ENCODE measurements at places on chromosomes 6 and 20. TPM values are rescaled to one million over a fixed set of nuclear protein-coding genes. Genes with fewer than 3 reads are reported as not detected.
A peak's percentile ranks its signal among the peaks of the same experiment; 100 is the strongest.

DNA sequence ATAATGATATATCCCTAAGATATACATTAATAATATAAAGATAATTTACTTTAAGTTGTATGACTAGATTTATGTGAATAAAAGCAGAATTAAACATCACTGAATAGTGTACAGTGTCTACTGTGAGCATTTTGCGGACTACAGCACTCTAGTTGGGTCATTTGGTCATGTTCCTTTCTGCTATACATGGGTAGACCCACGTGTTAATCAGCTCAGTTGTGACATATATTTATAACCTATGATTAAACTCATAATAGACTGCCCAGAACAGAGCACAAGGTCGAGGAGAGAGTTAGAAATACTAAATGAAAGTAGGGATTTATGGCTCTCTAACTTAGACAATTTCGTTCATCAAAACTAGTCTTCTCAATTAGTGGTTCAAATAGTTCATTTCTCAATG is 852.7 kb downstream of the EPHA7 start:
- DNase-seq: no peak

DNA sequence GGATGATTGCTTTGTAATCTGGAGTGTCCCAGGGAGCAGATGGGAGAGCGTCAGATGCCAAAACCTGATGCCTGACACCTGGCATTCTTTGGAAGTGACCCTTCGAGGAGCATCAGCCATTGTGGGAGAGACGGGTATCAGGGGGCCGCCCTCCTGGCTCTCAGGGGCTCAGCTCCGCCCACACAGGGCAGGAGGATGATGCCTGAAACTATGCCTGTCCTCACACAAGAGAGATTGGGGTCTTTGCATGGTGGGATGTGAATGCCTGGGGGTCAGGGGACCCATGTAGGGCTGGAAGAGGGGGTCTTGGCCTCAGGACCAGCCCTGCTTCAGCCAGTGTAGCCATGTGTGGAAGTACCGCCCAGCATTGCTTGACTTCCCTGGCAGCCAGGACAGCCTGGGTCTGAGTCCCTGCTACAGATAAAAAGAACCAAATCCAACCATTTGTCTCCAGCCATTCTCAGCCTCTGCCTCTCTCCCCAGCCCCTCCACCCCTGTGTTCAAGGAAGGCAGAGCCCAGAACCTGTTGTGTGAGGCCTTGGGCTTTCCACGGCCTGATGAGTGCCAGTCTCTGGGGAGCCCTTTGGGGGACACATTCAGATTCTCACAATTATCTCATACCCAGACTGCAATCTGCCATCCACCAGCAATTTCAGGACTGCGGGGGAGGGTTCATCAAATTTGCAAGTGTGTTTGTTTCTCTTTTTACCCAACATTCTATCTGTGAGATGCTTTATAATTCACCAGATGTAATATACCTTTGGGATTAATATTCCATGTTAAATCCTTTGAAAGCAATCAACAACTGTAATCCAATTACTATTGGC is 371.2 kb downstream of the PREX1 start:
- DNase-seq: no peak

DNA sequence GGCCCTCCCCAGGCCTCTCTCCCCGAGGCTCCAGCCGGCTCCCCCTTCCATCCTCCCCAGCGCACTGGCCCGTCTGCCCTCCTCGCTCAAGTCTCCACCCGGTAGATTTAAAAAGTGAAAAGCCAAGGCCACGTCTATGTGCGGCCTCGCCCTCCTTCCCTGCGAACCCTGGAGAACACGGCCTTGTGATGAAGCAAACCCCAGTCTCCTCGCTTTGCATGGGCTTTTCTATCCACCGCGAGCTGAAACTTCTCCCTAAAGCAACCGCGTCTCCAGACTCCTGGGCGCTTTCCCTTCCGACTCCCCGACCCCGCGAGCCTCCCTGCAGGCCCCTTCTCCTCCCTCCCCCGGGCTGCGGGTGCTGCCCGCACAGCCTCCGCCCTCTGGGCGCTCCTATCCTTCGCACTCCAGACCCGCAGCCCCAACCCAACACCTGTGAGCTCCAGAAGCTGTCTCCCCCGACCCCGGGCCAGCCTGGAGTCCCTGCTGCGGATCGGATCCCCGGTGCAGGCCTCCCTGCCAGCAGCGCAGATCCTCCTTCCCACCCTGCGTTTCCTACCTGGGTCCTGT is 265.2 kb upstream of the QKI start:
- no peak for DNase-seq

DNA sequence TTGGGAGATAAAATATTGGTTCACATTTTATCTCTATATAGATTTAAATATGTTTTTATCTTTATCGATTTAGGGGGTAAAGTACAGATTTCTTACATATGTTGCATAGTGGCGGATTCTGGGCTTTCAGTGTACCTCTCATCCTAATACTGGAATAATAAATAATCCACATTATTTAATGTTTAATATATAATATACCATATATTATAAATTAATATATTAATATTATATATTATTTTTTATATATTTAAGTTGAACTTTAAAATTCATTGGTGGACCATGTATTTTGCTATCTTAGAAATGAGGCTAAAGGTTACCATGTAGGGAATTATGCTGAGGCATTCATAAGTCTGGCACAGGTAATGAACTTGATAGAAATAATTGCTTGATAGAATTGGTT is 89.6 kb upstream of the POPDC3 start:
- no peak for DNase-seq

GRCh38 chr6:70110126-70111022 is 192.5 kb downstream of the COL9A1 start:
- DNase-seq: no peak

- no peak for DNase-seq
Observed at GRCh38 chr6:162187168-162187935, 540.2 kb downstream of the PRKN start.

DNA sequence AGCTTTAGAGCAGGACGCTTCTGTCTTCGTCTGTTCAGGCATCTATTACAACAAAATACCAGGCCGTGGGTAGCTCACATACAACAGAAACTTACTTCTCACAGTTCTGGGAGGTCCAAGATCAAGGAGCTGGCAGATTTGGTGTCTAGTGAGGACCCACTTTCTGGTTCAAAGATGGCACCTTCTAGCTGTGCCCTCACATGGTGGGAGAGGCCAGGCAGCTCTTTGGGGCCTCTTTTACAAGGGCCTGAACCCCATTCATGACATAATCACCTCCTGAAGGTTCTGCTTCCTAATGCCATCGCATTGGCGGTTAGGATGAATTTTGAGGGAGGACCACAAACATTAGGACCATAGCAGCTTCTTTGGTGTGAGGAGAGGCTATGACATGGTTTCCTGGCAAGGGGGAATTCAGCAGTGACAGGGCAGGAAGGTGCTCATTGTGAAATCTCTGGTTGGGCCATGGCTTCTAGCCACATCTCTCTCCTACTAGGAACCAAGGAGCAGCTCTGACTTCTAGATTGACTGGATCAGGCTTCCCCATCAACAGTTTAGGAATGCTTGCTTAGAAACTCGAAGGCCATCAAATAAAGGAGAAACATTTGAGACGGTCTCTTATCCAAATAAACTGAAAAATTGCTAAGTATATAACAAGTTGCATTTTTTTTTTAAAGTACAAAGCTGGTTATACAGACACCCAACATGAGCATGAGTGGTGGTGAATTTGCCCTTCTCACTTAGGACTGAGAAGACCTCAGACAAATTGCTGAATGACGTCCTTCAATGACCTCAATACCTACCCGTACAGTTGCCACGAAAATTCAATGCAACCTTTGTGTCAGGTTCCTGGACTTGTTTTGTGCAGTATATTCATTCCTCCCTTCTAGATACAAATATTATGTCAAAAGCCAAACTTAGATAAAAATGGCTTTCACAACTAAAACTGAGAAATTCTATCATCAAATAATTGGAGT is 140.7 kb downstream of the ZDHHC14 start:
- no peak for DNase-seq

GRCh38 chr6:21340573-21340972 is 253.0 kb upstream of the SOX4 start:
- no peak for DNase-seq

ZFP57 gene
- not detected for total RNA-seq

- no peak for DNase-seq
Observed at GRCh38 chr20:57503035-57503658, 21.8 kb downstream of the CTCFL start.

CALHM5 gene
- 2.9 TPM for total RNA-seq

GRCh38 chr6:71277926-71278600 is 10.5 kb upstream of the OGFRL1 start:
- no peak for DNase-seq

- no peak for DNase-seq
Observed at GRCh38 chr6:12962529-12962928, 246.0 kb downstream of the PHACTR1 start.

DNA sequence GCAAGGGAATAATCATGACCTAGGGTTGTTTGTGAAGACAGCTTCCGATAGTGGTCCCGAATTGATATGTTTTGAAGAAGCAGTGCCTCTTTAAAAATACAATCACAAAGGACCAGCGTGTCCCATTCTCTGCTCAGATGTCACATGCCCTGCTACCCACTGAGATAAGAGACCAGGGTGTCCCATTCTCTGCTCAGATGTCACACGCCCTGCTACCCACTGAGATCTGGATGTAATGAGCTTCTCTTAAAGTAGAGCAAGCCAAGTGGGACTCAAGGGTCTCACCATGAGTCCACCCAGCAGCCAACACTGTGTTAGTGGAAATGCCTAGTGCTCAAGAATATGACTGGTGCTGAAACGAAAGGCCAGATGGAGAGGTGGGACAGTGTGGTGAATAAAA is 22.2 kb downstream of the RIN2 start:
- DNase-seq: no peak

DNA sequence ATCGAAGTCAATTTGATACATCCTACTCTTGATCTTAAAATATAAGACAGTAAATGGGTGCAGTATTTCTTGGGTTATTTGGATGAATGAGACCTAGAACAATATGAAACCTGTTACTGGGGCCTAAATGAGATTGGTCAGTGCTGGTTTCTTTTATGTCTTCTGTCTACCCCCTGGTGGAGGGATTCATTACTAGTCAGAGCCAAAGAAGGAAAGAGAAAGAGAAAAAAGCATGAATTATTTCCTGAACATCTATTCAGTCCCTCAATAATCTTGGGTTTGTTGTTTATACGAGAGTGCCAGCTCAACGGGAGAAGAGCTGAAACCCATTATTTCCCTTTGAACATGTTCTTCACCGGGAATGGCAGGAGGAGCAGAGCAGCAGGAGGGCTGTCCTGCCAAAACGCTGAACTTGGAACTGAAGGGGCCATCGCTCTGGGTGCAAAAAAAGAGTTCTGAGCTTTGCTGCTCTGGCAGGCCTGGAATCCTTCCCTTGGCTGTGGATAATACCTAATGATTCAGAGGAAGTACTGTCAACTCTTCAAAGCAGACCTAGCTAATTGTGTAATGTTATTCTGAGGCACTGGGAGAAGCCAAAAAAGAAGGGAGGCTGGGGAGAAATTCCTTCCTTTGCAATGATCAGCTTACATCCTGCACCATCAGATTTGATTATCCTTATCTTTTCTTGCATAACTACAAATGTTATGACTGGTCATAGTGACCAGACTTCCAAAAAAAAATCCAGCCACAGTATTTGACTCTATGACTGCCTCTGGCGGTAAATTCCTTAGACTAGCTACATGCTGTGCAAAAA is 72.0 kb downstream of the BLOC1S5 start:
- DNase-seq: peak; percentile 39

GRCh38 chr6:53168516-53169267 is 20.1 kb upstream of the GCM1 start:
- DNase-seq: no peak

DNA sequence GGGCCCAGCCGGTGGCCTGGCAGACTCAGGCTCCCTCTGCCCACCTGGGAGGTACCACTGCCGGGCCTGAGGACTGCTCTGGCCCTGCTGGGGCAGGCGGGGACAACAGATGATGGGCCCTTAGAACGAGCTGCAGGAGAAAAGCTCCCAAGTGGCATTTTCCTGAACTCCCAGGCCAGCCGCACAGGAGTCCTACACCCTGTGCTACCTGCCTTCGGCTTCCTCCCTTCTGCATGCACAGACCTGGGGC is 41.3 kb downstream of the DSTN start:
- no peak for DNase-seq

DNA sequence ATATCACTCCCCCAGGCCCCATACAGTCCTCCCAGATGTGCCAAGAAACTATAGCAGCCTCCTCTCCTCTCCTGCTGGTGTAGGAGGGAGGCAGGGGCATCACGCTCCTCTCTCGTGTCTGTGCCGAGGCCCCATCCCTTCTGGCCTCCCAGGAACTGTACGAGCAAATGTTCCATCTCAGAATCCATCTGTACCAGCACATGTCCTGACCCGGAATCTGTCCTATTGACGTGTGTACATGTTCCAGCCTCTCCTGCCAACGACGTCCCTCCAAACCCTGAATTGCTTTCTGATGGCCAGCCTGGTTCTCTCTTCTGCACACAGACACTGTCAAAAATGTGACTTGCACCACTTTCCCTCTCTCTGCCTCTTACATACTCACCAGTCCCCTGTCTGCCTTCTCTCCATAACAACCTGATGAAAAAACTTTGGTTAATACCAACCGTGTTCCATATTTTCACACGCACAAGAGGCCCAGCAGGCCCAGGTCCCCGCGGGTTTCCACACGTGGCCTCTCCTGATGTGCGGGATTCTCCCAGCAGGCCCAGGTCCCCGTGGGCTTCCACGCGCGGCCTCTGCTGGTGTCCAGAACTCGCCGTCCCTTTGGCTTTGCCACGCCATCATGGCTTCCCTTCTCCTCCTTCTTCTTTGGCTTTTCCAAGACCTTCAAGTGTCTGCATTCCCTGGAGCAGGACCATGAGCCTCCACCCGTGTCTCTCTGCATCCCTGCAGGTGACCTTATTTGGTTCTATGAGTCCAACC is 125.2 kb upstream of the THBS2 start:
- DNase-seq: no peak

DNA sequence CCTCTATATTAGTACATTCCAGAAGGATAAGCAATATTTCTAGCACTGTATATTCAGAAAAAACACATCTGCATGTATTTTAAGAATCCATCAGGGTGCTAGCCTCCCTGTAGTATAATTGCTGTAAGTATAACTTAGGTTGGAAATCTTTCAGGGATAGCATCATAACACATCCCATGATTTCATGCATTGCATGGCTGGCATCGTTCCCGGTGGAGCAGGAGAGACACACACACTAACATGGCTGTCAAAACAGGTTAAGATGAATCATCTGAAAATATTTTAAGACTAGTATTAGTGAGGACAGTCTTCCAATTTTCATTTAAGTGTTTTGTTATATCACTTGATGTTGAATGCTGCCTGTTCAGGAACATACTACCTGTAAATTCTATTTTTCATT is 32.1 kb upstream of the CENPW start:
- DNase-seq: no peak

BMP6 gene
- total RNA-seq: 5.8 TPM

DNA sequence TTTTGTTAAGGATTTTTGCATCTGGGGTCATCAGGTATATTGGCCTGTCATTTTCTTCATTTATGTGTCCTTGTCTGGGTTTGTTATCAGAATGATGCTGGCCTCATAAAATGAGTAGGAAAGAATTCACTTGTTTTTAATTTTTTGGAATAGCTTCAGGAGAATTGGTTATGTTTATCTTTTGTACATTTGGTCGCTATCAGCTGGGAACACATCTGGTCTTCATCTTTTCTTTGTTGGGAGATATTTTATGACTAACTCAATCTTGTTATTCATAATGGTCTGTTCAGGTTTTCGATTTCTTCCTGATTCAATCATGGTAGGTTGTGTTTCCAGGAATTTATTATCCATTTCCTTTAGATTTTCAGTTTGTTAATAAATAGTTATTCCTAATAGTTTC is 207.5 kb upstream of the ASCC3 start:
- DNase-seq: no peak
